ENCODE measurements at places on chromosomes 11 and 22. TPM values are rescaled to one million over a fixed set of nuclear protein-coding genes. Genes with fewer than 3 reads are reported as not detected.

DNA sequence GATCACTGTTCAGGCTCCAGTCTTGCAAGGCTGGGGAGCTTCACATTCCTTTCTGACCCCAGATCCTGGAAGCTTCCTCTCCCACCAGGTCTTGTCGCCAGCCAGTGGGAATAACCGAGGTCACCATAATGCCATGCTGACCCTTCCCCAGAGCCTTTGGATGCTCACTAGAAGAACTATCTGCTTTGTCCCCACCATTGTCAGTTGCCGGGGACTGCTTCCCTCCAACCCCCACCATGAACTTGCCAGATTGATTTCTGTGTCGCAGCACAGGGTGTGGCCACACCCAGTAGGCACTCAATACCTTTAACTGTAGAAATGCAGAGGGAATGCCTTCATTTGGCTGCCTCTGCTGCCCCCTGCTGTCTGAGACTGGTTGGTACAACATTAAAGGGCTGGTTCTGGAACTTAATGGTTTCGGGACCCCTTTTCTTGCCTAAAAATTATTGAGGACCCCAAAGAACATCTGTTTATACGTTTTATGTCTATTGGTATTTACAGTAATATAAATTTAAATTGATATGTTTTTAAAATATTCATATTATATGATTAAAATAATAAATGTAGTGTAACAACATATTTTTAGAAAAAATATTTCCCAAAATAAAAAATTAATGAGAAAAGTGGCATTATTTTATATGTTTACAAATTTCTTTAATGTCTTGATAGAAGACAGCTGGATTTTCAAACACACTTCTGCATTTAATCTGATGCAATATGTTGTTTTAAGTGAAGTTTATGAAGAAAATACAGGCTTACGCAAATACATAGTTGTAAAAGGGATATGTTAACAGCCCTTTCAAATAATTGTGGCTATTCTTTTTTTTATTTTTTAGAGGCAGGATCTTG, 6.7 kb upstream of the GDPD5 start:
- H3K36me3 ChIP-seq = no peaks in the 10 kb centered on the region
- no peak overlapping the region for H3K27ac ChIP-seq
- H3K4me1 ChIP-seq = peaks cover 4% of the 10 kb centered on the region

The GDPD4 gene
- total RNA-seq = not detected

The GPR83 gene
- 0.17 TPM for total RNA-seq

DNA sequence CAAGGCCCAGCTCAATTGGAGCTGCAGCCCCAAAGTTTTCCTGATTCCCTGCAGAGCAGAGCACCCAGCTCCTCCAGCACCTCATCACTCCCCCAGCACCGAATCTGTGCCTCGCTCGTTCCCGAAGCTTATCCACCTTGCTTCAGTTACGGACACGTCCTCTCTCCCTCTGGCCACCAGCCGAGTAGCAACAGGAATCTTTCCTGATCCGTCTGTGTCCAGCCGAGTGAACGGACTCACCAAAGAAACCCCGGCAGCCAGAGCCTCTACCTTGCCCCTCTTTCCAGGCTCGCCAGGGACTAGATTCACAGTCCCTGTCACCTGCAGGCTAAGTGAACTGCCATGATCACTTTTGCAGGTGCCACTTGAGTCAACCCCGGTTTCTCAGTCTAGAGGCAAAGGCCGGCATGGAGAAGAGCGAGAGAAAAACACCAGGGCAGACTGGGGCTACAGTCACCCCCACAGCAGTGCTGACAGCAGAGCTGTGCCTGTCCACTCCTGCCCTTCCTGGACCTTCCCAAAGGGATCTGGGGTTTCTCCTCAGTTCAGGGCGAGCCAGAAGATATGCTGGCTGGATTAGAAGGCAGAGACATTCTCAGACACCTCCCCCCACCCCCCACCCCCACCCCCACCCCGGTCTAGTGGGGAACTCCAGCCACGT, 32.3 kb downstream of the BID start:
- no peak for DNase-seq
- H3K27ac ChIP-seq = no peak overlapping the region
- H3K36me3 ChIP-seq = no peaks in the 10 kb centered on the region
- no peaks in the 10 kb centered on the region for H3K27me3 ChIP-seq

DNA sequence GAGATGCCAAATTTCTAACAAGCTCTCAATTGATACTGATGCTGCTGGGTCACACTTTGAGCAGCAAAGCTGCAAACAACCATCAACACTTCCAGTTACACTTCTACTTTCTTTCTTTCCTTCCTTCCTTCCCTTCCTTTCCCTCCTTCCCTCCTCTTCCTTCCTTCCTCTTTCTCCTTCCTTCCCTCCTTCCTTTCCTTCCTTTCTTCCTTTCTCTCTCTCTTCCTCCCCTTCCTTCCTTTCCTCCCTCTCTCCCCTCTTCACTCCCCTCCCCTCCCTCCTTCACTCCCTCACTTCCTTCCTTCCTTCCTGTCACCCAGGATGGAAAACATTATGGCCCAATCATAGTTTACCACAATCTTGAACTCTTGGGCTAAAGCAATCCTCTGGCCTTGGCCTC, 33.0 kb upstream of the PIK3C2A start:
- no peaks in the 10 kb centered on the region for H3K4me1 ChIP-seq
- H3K27ac ChIP-seq = no peak overlapping the region
- H3K36me3 ChIP-seq = no peaks in the 10 kb centered on the region
- no peak overlapping the region for H3K4me3 ChIP-seq
- DNase-seq = no peak
- no peaks in the 10 kb centered on the region for H3K27me3 ChIP-seq

GRCh38 chr11:64900263-64900678, 16.7 kb downstream of the ATG2A start:
- no peaks in the 10 kb centered on the region for H3K27me3 ChIP-seq
- no peak for DNase-seq
- no peak overlapping the region for H3K27ac ChIP-seq

- H3K4me1 ChIP-seq = peaks cover 12% of the 10 kb centered on the region
- no peak overlapping the region for H3K4me3 ChIP-seq
- DNase-seq = no peak
- H3K27ac ChIP-seq = no peak overlapping the region
- no peaks in the 10 kb centered on the region for H3K36me3 ChIP-seq
Observed at GRCh38 chr11:114796954-114797721, 118.8 kb downstream of the NXPE2 start.

All from GM23338 (cell line).